Jurkat, Clone E6-1 (cell line): ENCODE measurements at places on chromosomes 6 and 20.

DNA sequence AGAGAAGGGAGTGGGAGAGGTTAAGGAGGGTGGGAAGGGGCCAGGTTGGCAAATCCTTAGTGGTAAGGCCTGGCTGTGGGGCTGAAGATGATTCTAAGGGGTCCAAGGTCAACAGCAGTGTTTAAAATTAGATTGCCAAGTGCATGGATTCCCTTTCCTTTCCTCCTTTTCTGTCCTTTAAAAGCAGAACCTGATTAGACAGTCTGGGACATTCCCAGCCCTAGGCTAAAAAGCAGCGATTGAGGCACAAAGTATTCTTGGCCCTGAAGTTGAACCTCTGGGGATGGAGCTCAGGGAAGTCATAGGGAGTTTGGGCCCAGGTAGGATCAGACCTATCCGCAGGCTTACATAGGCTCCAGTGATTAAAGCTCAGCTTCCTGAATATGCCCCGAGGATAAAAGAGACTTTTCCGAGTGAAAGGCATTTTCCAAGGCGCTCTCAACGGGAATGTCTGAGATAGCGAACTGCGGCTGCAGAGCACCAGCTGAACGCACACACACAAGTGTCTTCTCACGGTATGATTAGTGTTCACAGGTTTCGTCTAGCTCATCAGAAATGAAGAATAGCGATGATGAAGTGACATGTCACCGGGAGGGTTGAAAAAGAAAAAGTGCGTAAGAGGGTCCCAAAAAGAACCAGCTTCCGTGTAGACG, 787 bp upstream of the CARMIL1 start:
- no peak for DNase-seq

GRCh38 chr20:17282501-17282900, 55.7 kb downstream of the PCSK2 start:
- no peak for DNase-seq

DNA sequence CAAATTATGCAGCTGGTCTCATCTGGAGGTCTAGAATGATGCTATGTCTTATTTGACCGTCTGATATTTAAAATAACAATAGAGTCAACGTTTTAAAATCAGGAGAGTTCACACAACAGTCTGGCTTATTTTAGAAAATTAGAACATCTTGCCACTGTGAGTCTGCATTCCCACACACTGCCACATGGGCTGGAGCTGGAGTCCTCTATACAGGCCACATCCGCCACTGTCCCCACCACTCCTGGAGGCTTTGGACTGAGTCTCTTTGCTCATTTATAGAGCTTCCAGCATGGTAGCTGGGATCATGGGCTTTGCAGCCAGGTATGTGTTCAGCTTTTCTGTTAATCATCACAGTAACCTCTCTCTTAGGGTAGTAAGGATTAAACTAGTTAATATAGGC, 68.8 kb upstream of the ZNFX1 start:
- DNase-seq, result no peak

- DNase-seq, result peak; percentile 18
These were observed 39.0 kb upstream of the PLN start for GRCh38 chr6:118509009-118509617.

DNA sequence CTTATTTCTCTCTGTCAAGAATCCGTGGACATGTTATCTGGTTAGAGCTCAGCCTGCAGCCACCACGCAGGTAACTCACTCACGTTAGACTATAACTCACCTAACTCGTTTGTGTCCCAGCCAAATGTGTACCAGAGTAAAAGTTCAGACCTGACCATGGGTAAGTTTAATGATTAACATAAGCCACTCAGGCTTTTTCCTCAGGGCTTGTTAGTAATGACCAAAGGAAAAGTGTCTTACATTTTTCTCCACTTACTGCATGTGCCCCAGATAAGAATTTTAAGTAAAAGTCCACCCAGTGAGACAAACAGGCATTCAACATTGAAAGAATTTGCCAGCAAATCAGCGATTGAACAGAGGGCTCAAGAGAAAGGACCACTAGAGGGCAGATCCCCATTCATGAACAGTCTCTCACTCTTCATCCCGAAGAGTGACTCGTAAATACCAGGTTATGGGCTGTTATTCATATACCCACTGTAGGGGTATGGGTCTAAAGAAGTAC, at the start of gene PKHD1:
Gene PKHD1, minus strand, starts transcription at position 116 of the 502 bp plus-strand sequence. CDS start 2,680 bp downstream, outside the sequence.
- peak; percentile 15 for DNase-seq

DNA sequence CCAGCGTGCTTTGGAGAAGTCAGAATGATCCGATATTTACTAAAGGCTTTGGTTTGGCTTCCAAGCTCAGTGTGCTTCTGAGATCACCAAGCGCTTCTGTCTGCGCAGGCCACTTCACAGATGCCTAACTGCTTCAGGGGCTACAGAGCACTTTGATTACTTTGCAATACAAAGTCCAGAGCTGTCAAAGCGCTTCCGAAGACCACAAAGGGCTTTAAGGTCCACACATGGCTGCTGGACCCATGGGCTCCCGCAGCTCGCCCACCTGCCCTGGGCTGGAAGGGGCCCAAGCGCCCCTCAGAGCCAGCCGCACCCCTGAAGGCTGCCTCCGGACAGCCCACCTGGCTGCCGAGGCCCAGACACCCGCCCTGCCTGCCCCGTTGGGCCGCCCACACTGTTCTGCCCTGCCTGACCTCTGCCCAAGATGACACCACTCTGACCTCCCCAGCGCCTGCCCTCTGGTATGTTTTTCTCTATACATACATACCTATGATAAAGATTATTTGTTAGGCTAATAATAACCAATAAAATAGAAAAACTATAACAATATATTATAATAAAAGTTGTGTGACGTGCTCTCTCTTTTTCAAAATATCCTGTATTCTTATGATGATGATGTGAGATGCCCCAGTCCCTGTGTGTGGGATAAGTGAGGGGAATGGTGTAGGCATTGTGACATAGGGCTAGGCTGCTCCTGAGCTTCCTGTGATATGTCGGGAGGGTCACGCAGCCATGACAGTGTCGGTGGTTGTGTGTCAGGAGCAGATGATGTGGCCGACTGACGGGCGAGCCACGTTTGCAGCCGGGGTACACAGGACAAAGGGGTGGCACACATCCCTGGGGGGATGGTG, 22.6 kb downstream of the DYNLT1 start:
- no peak for DNase-seq

GRCh38 chr20:2289475-2289874, 6.3 kb upstream of the TGM3 start:
- DNase-seq, result no peak

GRCh38 chr6:3253597-3253961, 5.2 kb upstream of the PSMG4 start:
- DNase-seq, result no peak

DNA sequence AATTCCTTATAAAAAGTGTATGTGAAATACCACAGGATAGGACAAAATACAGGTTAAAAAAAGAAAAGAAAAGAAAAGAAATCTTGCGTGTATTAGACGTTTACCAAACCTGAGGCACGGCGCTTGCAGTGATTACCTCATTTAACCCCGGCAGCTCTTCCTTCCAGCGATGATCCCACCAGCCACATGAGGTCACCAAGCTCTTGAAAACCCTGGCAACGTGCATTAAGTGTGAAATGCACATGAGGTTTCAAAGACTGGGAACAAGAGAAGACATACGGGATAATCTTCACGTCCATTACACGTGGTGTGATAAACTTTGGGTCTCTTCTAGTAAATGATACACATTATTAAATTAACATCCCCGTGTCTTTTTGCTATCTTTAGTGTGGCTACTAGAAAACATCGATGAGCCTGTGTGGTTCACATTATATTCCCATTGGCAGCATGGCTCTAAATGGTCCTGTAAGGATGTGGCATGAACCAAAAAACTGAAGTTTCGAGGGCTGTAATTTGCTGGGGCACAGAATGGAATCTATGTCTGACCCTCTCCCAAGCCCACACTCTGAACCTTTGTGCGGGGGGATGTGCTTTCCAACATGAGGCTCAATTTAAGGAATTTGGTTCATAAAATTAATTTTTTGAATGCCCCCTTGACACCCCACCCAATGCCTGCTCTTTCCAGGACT, 59.2 kb upstream of the THBS2 start:
- DNase-seq, result no peak

- no peak for DNase-seq
These were observed 129.9 kb upstream of the GRIK2 start for GRCh38 chr6:101263596-101263995.

DNA sequence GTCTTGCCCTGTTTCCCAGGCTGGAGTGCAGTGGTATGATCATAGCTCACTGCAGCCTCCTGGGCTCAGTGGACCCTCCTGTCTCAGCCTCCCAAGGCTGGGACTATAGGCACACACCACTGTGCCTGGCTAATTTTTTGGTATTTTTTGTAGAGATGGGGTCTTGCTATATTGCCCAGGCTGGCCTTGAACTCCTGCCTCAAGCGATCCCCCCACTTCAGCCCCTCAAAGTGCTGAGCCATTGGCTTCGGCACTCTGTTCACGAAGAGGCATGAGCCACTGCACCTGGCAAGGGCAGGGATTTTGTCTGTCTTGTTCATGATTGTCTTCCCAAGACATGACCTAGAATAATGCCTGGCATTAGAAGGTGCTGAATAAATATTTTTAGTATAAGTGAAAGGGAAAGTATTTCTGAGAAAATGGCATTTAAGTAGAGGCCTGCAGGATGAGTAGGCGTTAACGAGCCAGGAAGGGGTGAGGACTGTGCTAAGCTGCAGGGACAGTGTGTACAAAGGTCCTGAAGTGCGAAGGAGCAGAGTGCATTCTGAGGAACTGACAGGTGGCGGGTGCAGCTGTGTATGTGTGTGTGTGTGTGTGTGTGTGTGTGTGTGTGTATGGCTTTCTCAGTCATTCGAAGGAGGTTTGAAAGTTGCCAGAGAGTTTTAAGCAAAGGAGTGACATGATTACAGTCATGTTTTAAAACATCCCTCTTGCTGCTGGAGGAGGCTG, 43.0 kb downstream of the VEGFA start:
- DNase-seq, result peak; percentile 37

- no peak for DNase-seq
These were observed 49.4 kb downstream of the PDSS2 start for GRCh38 chr6:107409942-107410341.

DNA sequence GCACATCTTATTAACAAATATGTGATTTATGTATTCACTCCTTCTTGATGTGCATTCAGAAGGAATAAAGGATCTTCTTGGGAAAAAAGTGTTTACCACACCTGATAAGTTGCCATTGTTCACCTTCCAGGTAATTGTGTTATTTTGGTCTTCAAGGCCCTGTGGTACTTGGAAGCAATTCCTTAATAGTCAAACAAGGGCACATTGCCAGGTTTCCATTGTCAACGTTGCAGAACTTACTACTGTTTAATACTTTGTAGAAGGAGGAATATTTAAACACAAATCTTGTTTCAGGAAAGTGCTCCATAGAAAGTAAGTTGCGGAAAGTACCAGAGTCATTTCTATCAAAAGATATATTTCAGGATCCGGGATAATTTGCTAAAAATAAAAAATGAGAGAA, 129.5 kb upstream of the SGK1 start:
- no peak for DNase-seq
